H7 (cell line): ENCODE measurements at places on chromosomes 4 and X.

DNA sequence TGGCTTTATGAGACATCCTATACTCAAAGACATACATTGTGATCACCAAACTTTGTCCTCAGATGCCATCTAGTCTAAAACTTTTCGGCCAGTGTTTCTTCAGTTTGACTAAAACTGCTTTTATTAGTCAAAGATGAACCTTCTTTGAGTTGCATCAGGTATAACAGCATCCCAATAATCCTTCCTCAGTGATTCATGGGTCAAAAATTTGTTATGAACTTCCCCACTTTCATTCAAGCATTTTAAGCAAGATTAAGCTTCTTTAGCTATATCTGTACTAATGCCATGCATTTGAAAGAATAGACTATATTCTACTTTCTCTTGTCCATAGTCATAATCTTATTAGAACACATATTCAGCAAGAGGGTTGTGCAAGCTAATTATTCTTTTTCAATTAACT, 1070.4 kb upstream of the ADGRL3 start:
- DNase-seq, result no peak

- peak; percentile 91 for DNase-seq
Observed at GRCh38 chr4:6472387-6473263, at the start of gene PPP2R2C. PPP2R2C (minus strand) TSS chr4:6472614; CDS start chr4:6472229, 385 bp downstream.

GRCh38 chr4:30725562-30725961, 5.4 kb downstream of the PCDH7 start:
- no peak for DNase-seq

- DNase-seq, result peak; percentile 51
Observed at GRCh38 chr4:1201851-1202525, 29.6 kb upstream of the SPON2 start.

DNA sequence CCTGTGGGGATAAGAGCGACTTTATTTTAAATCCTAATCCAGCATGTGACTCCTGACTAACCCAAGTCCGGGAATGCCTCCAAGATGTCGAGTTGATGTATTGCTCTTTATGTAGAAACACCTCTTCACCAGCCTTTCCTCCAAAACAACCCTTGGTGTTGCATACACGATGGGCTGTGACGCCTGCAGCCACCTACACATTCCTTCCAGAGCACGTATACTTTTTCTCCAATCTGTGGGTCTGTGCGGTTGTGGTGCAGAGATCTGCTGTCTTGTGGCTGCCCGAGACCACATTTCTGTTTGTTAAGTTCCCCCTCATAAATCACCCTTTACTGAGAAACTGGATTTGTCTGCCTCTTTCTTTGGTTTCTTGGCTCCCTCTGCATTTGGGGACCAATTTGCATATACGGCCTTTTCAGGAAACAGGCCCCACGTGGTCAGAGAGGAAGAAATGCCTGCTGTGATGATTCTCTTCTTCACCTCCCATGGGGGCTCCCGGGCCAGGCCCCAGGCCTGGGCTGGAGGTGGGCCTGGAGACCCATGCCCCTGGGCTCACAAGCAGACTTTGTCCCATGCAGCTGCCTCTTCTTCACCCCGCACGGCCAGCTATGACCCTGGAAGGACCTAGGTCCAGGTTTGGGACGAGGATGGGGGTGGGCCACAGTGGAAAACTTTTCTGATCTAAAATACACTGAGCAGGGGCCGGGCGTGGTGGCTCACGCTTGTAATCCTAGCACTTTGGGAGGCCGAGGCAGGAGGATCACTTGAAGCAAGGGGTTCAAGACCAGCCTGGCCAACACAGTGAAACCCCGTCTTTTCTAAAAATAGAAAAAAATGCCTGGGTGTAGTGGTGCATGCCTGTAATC, 21.4 kb upstream of the AFAP1 start:
- DNase-seq, result no peak

GRCh38 chr4:15882675-15883086, 55.9 kb downstream of the FGFBP1 start:
- DNase-seq, result peak; percentile 55

DNA sequence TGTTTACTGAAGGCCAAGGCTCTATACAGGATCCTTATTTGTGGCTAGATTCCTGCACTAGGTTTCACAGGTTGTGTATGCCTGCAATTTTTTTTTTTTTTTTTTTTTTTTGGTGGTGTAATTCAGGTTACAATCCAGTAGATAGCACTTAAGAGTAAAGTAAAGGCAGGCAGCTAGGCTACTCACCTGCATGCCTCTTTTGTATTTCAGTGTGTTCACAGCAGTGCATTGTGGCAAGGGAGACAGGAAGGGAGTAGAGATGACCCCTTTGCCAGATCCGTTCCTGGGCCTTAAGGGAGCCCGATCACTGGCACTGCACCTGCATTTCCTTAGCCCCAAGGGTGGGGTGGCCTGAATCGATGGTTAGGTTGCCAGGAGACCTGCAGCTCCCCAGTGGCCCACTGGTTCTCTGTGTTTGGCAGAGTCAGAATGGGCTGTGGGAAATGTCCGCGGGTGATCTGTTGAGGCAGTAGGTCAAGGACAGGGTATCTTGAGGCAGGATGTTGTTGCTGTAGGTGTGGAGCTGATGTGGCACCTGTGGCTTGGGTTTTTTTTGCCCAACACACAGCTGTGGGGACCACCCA, 374.9 kb upstream of the AADAT start:
- DNase-seq, result peak; percentile 21

- DNase-seq, result no peak
Observed at GRCh38 chrX:38276089-38276488, 51.2 kb downstream of the RPGR start.
